ENCODE measurements at places on chromosomes 4 and X.

DNA sequence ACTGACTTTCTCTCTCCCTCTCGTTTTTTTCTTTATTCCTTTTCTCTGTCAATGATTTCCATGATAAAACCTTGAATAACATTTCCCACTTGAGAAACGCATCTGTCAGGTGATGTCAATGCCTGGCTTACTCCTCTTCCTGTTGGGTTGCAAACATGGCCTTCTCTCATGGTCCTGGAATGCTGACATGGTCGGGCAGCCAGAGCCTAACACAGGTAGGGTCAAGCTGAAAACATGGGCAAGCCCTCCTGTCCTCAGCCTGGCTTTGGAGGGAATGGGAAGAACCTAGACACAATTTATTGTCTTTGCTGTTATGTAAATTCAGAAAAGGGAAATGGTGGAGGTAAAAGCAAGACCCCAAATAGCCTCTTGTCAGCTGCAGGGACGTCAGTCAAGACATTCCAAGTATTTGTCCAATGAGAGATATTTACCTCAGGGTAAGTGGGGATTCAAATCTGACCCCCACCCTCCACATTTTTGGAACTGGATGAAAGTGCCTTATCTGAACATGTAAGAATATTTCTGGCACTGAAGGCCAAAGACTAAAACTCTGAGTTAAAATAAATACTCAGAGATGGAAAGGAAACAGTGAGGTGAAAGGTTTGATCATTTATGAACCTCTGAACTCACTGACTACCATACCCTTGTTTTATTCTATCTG lies 473.8 kb downstream of the SPRY1 start:
- DNase-seq: no peak

DNA sequence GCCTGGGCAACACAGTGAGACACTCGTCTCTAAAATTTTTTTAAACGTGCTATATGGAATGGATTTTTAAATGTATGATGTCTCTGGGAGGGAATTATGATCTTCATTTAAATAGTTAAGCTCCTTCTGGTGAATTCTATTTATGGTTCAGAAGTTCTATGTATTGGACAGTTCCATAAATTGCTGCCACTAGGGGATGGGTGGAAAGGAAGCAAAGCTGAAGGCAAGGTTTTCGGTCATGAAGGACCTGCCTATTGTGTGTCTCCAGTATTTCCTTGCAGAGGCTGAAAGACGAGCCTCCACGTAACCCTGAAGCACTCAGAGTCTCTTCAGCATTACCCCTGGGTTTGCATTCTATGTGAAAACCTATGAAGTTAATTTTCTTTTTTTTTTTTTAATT lies 451.5 kb upstream of the FAT1 start:
- no peak for DNase-seq

DNA sequence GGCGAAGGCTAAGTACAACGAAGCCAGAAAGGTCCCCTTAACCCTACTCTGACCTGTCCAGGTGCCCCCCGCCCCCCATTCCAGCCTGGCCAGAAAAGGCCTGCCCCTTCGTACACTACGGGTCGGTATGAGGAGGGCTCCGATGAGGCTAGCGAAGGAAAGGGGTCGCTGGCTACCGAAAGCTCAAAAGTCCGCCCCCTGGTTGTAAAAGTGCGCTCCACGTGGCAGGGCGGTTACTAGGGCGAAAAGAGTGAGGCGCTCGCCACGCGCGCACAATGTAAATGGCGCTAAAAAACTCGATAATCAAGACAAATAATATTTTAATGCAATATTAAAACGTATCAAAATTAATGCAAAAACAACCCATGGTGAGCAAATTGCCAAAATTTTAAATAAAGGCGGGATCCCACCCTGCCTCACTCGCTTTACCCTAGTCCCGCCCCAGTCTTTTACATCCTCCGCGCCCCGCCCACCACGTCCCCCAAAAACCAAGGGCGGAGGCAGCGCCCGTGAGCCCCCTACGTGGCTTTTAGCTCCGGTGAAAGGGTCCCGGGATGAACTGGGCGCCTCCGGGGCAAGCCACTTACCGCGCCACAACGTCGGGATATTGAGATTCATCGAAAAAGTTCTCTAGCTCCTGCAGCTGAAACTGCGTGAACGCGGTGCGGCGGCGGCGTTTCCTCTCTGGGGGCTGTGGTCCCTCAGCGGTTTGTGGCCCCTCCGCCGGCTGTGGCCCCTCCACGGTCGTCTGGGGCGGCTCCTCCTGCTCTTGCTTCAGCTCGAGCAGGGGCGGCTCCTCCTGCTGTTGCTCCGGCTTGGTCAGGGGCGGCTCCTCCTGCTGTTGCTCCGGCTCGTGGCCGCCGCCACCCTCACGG lies 929 bp downstream of the ESX1 start:
- no peak for DNase-seq

DNA sequence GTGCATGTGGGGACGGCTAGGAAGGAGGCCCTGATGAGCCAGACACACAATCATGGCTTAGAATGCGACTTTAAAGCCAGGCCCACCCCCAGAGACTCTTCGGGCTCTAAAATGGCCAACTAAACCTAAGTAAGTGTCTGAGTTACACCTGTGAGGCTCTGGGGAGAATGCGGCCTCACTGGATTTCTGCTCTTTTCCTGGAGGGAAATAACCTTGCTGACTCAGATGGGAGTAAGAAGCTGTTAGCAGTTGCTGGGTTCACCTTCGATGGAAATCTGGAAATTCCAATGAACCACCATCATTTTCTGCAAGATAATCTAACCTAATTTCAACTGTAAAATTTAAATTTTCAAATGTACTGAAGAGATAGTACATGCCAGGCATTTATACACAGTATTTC lies 97.6 kb upstream of the MAML3 start:
- no peak for DNase-seq

DNA sequence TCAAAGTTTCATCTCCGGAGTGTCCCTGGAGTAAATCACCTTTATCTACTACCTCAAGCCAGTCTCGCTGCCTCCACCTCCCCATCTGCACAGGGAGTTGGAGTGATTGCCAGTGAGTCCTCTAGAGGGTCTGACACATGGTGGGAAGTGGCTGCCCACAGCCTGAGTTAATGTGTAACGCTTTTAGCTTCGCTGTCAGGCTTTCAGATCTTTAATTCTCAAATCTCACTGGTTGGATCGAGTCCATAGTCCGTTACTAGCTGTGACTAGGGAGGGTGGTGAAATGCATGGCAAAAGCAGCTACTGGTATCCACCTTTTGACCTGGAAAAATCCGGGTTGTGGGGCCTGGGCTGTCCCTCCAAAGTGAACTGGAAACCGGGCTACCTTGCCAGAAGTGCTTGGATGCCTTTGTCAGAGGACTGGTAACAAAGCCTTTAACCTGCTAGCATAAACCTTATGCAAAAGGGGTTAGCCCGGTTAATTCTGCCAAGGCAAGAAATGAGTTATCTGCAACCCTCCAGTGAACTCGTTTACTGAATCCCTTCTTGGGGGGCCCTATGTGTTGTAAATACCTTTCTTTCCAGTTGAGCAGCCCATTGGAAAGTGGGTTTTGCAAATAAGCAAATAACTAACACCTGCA lies 5.1 kb upstream of the WDR1 start:
- no peak for DNase-seq

GRCh38 chr4:186622788-186623464 lies 67.6 kb upstream of the MTNR1A start:
- DNase-seq: no peak

DNA sequence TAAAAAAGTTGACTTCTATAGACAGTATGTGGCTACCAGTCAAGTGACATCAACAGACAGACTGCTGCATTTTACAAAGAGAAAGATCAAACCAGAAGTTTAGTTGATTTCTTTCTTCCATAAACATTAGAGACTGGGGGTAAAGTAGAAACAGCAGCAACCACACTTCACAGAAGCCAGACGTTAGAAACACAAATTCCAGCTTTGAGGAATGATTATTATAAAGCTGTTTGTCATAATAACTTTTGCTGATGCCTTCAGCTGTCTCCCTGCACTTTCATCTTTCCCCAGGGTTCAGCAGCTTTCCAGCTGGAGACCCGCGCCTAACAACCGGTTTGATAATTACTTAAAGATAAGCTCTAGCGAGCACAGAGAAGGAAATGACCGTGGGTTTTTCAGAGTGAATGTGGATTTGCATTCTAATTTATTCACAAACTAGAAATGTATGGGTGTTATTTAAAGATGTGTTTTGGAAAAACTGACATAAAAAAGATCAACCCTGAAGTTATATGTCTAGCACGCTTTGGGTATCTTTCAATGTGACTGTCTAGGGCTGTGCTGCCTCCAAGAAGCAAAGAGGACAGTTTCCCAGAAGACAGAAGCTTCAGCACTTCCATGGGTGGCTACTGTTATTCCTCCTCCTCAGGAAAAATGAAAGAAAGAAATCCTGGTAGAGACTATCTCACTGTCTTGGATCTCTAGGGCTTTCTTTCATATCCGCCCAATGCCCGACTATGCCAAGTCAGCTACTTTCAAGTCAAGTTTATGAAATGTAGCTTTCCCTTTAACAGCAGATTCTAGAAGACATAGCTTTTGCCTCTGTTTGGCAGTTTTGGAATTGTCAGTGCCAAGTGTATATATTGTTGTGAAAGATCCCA lies 15.0 kb upstream of the ENAM start:
- DNase-seq: no peak

DNA sequence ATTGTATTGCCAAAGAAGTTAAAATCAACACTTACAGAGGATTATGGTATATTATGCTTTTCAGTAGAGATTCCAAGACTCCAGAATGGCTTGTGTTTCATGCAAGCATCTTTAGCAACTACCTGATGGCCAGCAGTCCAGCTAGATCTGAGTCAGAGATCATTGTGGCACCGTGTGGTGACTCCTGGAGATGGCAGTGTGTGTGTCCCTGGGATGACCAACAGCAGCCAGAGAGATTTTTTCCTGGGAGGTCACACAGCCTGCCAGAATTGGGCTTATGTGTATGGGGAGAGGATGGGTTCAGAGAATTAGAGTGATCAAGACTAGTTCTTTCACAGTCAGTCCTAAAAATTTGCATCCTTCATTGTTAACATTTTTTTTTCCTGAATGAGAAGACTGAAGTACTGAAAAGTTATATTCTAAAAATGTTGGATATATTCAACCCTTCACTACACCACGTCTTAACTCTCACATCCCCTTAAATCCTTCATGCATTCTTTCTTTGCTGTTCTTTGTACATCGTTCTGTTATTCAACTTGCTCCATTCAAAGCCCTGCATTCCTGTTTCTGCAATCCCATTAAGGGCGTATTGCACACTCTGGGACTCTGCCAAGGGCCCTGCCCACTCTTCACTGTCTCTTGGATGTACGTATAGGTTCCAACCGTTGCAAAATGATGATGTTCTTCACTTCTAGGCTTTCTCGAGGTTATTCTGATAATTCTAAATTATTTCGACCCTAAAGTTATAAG lies 12.4 kb downstream of the TENM3 start:
- DNase-seq: no peak

- DNase-seq: no peak
Observed at GRCh38 chr4:52659722-52660261, 691 bp upstream of the USP46 start.

GRCh38 chr4:182560358-182560757 lies 317.2 kb downstream of the TENM3 start:
- peak; percentile 88 for DNase-seq

DNA sequence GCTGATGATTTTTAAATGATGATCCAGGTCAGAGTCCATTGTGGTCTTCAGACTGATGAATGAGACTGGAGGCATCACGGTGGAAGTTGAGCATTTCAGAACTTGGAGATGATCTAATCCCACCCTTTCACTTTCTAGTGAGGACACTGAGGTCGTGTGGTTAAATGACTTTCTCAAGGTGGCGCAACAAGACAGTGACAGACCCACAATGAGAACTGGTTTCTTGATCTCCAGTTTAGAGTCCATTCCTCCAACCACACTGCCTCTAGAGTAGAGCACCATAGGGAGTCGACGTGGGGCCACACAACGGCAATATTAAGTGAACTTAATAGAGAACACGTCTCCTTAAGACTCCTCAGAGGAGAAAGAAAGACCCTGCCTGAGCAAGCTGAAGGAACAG lies 381.0 kb downstream of the UNC5C start:
- DNase-seq: no peak

GRCh38 chr4:128176643-128177042 lies 111.0 kb downstream of the PGRMC2 start:
- DNase-seq: no peak

- DNase-seq: no peak
Observed at GRCh38 chr4:152044331-152045036, 283.7 kb upstream of the GATB start.

GRCh38 chr4:17230727-17231126 lies 281.2 kb downstream of the QDPR start:
- no peak for DNase-seq

GRCh38 chrX:112769034-112769433 lies 71.6 kb downstream of the AMOT start:
- DNase-seq: no peak

GRCh38 chr4:3429651-3430050 lies 12.1 kb upstream of the HGFAC start:
- DNase-seq: no peak

GRCh38 chr4:106041294-106042002 lies 146.2 kb downstream of the NPNT start:
- no peak for DNase-seq

- no peak for DNase-seq
Observed at GRCh38 chr4:165201806-165202205, 5.6 kb upstream of the KLHL2 start.

- no peak for DNase-seq
Observed at GRCh38 chrX:71182871-71183270, 38.2 kb downstream of the NLGN3 start.

DNA sequence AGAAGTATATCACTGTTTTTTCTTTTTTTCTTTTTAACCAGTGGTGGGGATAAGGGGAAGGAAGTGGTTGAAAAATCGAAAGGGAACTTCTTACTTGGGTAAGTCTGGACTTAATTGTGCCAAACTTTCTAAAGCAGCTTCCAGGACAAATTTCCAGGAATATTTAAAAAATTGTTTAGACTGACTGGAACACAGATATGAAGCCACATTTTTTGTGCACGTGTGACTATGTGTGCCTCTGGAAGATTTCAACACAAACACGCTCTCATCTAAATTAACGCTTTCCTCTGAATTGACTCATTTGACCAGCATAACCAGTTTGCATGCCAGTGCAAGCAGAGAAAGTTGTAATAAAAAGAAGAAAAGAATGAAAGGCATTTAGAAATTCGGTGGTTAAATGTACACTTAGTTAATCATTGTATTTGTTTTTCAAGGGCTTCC lies 18.8 kb upstream of the YTHDC1 start:
- DNase-seq: no peak

DNA sequence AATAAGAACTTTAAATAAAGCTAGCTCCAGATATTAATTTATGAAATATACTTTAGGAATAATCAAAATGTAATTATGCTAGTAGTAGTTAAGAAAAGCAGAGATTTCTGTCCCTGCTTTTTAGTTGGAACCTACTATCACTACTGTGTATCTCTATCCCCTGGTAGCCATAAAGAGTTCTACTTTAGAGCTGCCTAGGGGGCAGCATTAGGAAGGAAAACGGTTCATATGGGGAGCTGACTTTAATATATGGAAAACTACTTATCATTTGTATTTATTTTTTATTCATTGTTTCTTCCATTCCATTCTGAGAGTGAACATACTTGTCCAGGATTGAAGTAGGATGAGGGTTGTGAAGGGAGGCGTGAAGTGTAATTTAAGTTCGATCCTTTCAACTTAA lies 40.9 kb downstream of the CPEB2 start:
- no peak for DNase-seq

- no peak for DNase-seq
Observed at GRCh38 chrX:45714866-45715265, 514.2 kb upstream of the DIPK2B start.

GRCh38 chr4:20019310-20020015 lies 232.2 kb upstream of the SLIT2 start:
- DNase-seq: no peak
